ENCODE measurements at places on chromosomes 4 and X. TPM values are rescaled to one million over a fixed set of nuclear protein-coding genes. Genes with fewer than 3 reads are reported as not detected.

- no peak for DNase-seq
Observed at GRCh38 chrX:80331285-80331684, 89.0 kb upstream of the TENT5D start.

Gene TMEM271
- total RNA-seq: not detected

Gene WAS
- total RNA-seq: 117 TPM

GRCh38 chr4:187302457-187303150 is 578.9 kb upstream of the FAT1 start:
- DNase-seq: no peak

Data from activated T-helper 2 cell treated with anti-CD3 and anti-CD28 coated beads, Interferon-gamma antibody, Interleukin-2, Interleukin-4, amounts not matched to agents 10 μg/mL and 5 μg/mL and 100 μg/mL, durations not matched to agents 14 hours and 24 hours and 36 hours (primary cell).